ENCODE measurements at places on chromosomes 6 and 20.
A peak's percentile ranks its signal among the peaks of the same experiment; 100 is the strongest.

GRCh38 chr6:149208134-149208601 lies 109.3 kb upstream of the TAB2 start:
- peak; percentile 49 for DNase-seq

- no peak for DNase-seq
Measured at GRCh38 chr6:47321577-47321976, 11.9 kb upstream of the TNFRSF21 start.

- DNase-seq, result no peak
Measured at GRCh38 chr6:139137706-139138105, 2.8 kb downstream of the HECA start.

DNA sequence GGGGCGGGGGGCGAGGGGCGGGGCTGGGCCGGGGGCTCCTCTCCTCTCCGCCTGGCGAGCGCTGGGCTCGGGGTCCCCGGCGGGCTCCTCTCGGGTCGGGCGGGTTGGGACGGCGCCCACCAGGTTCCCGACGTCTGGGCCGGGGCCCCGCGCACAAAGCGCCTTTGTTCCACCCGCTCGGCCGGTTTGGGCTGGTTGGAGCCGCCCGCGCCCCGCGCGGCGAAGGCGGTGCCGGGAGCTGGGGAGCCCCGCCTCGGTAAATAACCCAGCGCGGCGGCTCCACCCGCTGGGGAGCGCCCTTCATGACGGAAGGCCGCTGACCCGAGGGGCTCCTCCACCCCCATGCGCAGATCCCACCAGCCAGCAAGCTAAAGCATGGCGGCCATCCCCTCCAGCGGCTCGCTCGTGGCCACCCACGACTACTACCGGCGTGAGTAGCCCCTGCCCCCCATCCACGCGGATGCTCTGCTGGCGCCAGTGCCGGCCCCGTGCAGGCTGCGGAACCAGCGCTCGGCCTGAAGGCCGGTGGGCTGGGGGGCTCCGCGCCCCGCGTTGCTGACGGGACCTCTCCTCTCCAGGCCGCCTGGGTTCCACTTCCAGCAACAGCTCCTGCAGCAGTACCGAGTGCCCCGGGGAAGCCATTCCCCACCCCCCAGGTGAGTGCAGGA lies 503 bp downstream of the PPDPF start:
- peak; percentile 75 for DNase-seq

DNA sequence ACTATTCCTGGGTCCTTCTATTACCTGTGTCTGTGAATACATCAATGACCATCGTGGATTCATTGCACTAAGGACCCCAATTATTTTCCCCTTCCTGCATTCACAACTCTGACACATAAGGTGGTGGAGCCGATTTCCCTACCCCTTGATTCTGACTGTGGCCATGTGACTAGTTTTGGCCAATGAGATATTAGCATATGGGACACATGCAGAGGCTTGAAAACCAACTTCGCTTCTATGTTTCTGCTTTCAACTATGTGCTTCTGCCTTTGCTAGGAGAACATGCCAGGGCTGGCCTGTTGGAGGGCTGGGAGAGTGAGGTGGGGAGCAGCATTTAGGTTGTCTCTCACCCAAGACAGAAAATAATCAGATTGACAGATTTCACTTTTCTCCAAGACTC lies 483.1 kb upstream of the JAG1 start:
- DNase-seq, result no peak

- no peak for DNase-seq
Measured at GRCh38 chr6:125863023-125863422, 72.3 kb downstream of the NCOA7 start.

DNA sequence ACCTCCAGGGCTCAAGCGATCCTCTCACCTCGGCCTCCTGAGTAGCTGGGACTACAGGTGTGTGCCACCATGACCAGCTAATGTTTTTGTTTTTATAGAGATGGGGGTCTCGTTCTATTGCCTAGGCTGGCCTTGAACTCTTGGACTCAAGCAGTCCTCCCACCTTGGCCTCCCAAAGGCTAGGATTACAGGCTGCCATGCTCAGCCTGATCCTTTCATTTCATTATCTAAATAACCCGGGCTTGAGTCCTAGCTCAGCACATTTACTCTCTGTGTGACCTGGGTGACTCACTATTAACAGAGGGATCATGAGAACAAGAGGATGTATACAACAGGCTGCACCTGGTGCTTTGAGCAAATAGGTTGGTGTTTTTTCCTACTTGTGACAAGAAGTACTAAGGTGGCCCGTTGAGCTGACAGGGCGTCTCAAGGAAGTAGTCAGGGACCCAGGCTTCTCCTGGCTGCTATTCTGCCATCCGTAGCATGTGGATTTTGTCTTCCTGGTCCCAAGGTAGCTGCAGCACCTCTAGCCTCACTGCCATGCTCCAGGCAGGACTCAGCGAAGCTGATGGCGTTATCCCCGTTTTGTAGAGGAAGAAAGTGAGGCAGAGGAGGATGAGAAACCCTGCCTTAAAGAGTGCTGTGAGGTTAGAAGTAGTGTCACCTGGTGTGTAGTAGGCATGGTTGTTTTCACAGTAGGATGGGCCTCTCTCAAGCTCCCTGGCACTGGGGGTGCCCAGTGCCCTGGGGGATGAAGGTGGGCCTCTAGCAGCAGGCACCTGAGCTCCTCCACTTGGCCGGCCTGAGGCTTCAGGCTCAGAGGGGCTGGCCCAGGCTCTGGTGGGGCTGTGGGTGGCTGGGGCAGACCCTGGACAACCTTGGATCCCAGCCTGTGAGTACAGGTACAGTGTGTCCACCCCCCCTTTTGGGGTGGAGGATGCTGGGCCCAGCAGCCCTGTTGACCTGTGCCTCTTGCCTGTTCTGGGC lies 62.4 kb downstream of the ADNP start:
- DNase-seq, result no peak

- no peak for DNase-seq
Measured at GRCh38 chr6:56848105-56848504, 106.8 kb upstream of the BEND6 start.

GRCh38 chr6:107488875-107489635 lies 862 bp upstream of the SOBP start:
- DNase-seq, result peak; percentile 22

DNA sequence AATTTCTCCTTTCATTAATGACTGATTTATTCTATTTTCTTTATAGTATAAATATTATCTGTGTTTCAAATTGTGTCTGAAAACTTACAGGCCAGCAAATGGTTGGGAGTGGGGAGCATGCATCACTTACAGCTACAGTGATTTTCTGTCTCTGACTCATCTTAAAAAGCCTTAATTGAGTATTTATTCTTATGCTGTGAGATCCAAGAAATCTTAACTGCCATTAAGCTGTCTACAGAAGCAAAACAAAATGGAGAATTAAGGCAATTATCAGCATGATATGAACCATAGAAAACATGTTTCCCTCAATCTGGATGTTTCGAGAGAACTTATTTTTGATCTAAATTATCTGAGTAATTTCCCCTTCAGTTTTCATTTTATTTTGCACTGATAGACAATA lies 831.2 kb downstream of the KIF16B start:
- DNase-seq, result no peak

DNA sequence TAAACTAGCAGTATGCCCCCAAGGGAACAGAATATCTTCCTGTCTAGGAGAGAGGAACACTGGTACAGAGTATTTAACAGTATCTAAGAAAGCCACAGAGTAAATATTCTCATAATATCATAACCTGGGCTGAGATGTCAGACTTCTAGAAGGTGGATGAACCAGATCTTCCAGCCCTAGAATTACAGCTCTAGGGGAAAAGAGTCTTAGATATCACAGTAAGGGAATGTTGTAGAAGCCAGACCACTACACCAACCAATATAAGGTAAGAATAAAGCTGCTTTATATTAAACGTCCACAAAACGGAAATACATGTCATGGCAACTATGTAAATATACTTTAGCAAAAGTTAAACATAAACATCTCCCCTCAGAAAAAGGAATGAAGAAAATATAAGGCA lies 12.4 kb downstream of the SERINC1 start:
- no peak for DNase-seq

DNA sequence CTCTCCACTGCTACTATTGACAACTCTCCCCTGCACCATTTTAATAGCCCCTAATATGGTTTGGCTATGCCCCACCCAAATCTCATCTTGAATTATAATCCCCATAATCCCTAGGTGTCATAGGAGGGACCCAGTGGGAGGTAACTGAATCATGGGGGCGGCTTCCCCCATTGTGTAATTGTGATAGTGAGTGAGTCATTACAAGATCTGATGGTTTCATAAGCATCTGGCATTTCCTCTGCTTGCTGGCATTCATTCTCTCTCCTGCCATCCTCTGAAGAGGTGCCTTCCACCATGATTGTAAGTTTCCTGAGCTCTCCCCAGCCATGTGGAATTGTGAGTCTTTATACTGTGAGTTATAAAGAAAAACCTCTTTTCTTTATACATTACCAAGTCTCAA lies 74.1 kb upstream of the TCF21 start:
- DNase-seq, result peak; percentile 10
